MG63 (cell line): ENCODE measurements at places on chromosomes 1 and 21. TPM values are rescaled to one million over a fixed set of nuclear protein-coding genes. Genes with fewer than 3 reads are reported as not detected.

DNA sequence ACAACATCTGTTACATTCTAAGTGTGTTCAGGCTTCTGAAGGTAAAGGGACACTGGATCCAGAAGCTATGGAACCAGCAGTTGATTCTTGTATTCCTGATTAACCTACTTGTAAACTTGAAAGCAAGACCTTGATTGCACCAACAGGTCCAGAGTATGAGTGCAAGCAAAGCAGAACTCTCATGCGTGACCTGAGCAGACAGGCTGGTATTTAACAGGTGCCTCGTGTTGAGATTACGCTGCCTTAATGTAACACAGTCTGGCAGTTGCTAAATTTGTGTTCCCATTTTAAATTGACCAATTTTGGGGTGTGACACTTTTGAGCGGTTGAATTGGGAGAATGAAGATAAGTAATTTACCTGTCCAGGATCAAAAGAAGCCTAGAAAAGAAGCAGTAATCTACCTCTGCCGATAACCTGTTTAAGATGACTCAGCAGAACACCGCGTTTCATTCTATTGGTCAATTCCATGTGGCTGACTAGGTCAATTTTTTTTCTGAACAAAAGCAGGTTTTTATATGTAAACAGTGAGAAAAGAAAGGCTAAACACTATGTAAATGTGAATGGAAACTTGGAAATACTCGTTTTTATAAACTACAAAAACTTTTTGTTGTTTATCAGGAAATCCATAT, 147.6 kb downstream of the DYRK1A start:
- no peak for DNase-seq

DNA sequence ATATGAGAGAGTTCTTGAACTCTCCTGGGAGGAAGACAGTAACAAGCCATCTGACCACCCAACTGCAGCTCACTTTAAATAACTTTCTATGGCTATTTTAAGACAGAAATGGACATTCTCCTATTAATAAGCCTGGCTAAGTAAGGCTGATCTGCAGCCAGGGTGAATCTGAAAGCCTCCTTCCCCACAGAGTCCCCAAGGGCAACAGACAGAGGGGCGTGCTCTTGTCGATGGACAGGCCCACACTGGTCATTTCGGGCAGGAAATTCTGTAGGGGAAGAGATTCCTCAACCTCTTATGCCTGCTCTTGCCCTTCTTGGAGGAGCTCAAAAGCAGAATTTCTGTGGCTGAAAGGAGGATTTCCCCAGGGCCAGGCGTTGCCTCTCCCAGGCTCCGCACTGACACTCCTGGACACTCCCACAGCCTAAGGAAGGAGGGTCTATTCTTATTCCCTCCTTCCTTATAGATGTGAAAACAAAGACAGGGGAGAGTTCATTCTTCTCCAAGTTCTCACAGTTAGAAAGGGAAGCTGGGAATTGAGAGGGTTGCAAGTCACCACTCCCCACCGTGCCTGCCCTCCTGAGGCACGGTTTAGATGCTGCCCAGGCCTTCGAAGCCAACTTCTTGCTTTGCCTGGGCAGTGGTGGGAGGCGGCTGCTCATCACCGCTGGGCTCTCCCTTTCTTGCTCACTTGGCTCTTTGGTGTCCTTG, 17.9 kb upstream of the KANK4 start:
- no peak for DNase-seq

Gene RGS16
- total RNA-seq: 0.40 TPM in 1 of 2 replicates, not detected in the other

DNA sequence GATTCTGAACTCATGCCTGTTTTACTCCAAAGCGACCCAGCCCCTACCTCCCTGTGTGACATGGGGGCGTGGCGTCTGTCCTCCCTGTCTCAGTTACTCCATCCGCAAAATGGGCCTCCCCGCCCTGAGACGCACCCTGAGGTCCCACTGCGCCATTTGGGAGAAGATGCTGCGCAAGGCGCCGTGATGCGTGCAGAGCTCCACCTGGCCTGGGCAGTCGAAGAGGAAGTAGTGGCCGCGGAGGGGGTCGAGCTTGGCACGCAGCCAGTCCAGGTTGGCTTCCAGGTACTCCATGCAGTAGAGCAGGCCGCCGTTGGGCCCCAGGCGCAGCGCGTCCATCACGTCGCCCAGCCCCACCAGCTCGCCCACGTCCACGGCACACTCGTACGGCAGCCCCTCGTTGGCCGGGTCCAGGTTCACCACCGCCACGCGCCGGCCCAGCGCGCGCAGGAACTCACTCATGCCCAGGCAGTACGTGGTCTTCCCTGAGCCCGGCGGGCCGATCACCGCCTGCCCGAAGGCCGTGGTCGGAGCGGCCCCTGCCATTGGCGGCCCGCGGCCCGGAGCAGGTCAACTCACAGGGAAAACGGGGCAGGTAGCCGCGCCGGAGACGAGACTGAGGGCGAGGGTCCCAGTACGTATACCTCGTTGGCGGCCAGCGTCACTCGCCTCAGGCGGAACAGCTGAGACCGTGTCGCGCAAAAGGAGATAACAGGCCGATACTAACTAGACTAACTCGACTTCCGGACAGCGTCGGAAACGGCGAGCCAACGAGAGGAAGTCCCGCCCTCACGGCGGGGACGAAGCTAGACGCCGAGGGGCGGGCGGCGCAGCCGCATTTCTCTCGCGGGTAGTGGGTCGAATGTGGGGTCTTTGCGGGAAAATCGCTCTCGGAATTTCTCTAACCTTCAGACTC, at the start of gene GPN2:
Gene GPN2 (minus strand): TSS at position 733 of the 916 bp plus-strand sequence. CDS start 187 bp downstream, at position 546.
- peak; percentile 71 for DNase-seq

DNA sequence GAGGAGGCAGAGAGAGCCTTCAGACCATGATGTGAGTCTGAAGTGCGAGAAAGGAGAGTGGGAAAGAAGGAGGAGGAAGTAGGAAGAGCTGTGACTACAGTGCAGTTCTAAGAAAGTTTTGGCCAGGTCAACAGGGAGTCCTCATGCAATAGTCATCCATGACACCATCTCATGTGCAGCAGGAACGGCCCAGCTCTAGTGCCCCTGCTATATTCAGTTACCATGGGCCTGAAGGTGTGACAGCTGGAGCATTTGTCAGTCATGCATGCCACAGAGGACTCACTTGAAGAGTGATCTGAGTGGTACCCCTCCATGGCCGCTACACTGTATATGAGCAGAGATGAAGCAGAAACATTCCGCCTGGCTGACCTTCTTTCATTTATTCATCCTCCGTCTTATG, 77.9 kb downstream of the OMA1 start:
- DNase-seq: no peak
